Liver (tissue), 10 donors: ENCODE measurements at places on chromosomes 12 and 14. TPM values are rescaled to one million over a fixed set of nuclear protein-coding genes. Genes with fewer than 3 reads are reported as not detected.

DNA sequence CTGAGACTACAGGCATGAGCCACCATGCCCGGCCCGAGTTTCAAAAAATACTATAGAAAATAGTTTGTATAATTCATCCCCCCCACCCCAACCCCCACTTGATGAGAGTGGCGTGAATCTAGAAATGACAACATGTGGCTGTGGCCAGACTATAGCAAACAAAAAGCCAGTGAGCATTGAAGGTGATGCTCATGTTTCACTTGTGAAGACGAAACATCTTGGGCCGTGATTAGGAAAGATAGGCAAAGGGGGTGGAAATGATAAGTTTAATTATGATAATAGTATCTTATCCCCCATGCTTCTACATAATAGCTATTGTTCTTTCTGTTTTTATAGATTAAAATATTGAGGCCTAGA, 8.5 kb downstream of the BORCS5 start:
- DNase-seq, result no peak

- DNase-seq, result no peak
Measured at GRCh38 chr14:98301681-98302080, 970.3 kb downstream of the BCL11B start.

GRCh38 chr12:105864901-105865300, 273.9 kb downstream of the NUAK1 start:
- no peak for DNase-seq

BTG1 gene
- total RNA-seq, result 16.4 TPM

- DNase-seq, result no peak
Measured at GRCh38 chr14:22338917-22339715, 249.9 kb downstream of the DAD1 start.

- DNase-seq, result peak; percentile 66
Measured at GRCh38 chr14:64510825-64511671, 6.5 kb downstream of the ZBTB1 start.

GRCh38 chr14:76100236-76100635, 51.5 kb upstream of the GPATCH2L start:
- DNase-seq, result no peak

KRT78 gene
- total RNA-seq, result not detected

FITM1 gene
- total RNA-seq, result 1.7 TPM

DNA sequence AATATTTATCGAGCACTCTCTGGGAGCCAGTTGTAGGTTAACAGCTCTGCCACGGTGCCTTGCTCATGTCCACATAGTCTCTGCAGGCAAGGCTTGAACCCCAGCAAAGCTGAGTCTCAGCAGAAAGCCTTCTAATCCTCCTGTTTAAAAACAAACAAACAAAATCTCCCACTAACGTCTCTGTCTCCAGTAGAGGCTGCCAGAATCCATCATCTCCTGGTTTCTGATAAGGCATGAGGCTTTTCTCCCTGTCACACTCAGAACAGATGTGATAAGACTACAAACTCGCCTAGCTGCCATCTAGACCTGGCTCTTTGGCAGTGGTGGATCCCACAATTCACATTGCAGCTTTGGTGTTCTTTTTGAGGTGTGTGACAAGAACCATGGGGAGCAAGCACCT, 813.2 kb downstream of the AACS start:
- no peak for DNase-seq

DNA sequence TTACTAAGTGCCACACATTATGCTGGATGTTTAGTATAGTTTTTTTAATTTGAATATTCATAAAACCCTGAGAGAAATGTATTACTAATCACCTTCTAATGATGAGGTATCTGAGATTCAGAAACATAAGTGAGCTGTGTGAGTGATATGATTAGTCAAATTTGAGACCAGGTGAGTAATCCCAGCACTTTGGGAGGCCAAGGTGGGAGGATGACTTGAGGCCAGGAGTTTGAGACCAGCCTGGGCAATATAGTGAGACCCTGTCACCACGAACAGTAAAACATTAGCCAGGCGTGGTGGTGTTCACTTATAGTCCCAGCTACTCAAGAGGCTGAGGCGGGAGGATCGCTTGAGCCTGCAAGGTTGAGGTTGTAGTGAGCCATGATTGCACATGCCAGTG, 438.4 kb downstream of the RAD51B start:
- DNase-seq, result no peak

CLEC2A gene
- not detected for total RNA-seq

GRCh38 chr12:119157528-119157927, 21.2 kb upstream of the HSPB8 start:
- DNase-seq, result no peak

- DNase-seq, result no peak
Measured at GRCh38 chr12:93080994-93081809, 152.1 kb upstream of the EEA1 start.

DNA sequence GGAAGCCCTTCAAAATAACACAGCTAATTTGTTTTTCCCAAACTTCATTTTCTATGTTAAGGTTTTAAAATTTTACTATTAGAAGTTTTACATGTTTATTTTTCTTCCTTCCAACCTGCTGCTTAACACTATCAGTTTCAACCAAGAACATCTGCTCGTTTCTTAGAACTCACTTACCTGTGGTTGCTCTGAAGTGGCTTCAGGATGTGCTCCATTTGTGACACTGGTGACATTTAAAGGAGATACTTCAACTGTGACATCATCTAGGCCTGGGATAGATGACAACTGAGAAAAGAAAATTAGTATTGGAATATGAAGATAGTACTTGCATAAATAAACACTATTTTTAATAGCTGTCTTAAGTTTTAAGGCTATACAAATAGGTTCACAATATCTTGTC, 17.9 kb downstream of the WASHC3 start:
- no peak for DNase-seq

DNA sequence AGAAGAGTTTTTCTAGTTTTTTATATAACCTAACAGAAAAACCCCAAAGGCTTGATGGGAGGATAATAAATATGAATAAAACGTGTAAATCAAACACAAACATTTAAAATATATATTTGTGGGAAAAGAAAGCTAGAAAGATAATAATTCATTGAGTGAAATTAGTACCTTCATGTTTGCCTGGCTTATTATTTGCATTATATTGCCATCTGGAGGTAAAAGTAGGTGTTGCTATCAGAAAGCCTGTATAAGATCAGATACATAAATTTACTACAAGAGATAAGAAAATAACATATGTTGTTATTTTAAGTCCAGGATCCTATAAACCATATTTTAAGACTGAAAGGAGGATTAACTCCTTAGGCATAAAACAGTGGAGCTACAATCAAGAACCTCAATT, 77.7 kb downstream of the NTS start:
- no peak for DNase-seq

- DNase-seq, result no peak
Measured at GRCh38 chr12:67539946-67540345, 108.6 kb upstream of the DYRK2 start.

- peak; percentile 10 for DNase-seq
Measured at GRCh38 chr12:4206470-4206869, 67.1 kb upstream of the CCND2 start.

GRCh38 chr12:44696542-44696941, 179.6 kb downstream of the NELL2 start:
- DNase-seq, result no peak

DNA sequence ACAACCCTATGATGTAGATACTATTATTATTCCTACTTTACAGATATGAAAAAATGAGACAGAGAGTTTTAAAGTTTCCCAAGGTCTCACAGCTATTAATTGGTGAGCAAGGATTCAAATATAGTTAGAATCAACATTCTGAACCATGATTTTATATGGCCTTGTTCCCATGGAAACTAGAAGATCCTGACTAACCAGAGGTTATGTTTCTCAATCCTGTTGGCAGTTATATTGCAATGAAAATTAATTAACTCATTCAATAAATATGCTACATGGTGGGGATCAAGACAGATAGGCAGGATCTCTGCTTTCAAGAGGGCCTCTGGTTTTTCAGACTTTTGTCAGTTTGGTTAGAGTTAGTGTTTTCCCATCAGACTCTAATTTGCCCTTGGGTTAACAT, 9.3 kb upstream of the FUT8 start:
- DNase-seq, result no peak

GRCh38 chr14:68133856-68134255, 314.3 kb downstream of the RAD51B start:
- DNase-seq, result no peak

SMOC1 gene
- total RNA-seq, result 43.7 TPM

GRCh38 chr14:31138301-31138700, 69.3 kb downstream of the HECTD1 start:
- DNase-seq, result no peak

GRCh38 chr14:58876608-58877007, 238.8 kb downstream of the DACT1 start:
- no peak for DNase-seq

DNA sequence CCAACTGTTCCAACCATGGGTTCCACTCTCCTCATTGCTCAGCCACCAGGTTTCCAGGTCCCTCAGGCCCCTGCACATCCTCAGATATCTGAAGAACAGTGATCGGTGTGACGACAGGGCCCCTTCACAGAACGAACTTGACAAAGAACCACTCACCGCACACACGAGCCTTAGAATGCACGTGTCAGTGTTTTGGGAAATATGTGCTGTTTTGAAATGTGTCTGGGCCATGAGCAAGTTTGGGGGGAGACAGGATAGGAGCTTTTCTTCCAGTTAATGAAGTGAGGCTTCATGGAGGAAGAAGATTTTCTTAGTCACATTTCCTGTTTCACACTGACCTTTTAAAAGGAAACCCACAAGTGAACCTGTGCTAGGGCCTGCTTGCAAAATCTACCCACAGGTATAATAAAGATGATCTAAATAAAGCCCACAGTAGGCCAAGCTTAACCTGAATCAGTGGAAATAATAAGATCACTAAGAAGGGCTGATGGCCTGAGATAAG, 58.6 kb downstream of the ZFP36L1 start:
- DNase-seq, result no peak
